ENCODE measurements at places on chromosomes 5 and 9.

GRCh38 chr9:5630081-5630507 is 1.2 kb downstream of the RIC1 start:
- no peak for DNase-seq

- no peak for DNase-seq
These were observed 226.5 kb downstream of the FANCC start for GRCh38 chr9:95090871-95091577.

DNA sequence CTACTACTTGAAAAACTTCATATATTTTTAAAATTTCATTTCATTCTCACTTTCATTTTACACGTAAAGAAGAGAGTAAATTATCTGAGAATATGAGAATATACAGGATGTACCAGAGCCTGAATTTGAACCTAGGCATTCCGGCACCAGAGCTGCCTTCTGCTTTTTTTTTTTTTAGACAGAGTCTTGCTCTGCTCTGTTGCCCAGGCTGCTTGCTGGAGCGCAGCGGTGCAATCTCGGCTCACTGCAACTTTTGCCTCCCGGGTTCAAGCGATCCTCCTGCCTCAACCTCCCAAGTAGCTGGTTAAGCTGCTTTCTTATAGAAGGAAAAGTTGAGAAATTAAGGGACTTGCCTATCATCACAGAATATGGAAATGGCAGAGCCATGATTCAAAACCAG is 540.1 kb downstream of the EBF1 start:
- DNase-seq = no peak

DNA sequence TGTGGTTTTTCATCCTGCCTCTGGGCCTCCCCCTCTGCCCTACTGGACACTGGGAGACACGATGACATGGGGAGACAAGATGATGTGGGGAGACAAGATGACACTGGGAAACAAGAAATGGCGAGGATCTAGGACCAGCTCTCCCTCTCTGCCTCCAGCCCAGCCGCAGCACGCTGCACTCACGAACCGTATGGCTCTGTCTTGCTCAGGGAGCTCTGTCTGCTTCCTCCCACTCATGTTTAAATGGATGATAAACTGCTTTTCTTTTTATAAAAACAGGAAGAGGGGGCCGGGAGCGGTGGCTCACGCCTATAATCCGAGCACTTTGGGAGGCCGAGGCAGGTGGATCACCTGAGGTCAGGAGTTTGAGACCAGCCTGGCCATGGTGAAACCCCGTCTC is 73.7 kb downstream of the SPATA31D1 start:
- DNase-seq = no peak

GRCh38 chr5:14399054-14399692 is 182.4 kb upstream of the OTULINL start:
- no peak for DNase-seq

- no peak for DNase-seq
These were observed 78.0 kb downstream of the CFAP77 start for GRCh38 chr9:132487980-132488535.

DNA sequence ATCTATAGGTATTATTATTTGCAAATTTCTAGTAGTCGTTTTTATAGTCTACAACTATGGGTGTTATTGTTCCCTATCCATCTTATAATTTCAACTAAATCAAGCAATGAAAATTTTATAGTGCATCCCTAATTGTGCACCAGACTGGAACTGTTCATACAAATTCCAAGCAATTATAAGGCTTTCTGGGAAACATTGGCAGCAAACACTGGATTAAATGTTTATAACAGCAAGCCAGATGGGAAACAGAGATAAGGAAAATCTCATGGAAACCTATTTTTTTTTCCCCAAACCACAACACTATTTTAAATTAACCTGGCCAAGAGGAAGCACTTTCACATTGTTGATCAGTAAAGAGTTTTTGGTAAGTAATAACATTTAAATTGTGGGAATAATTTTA is 524.3 kb downstream of the RASEF start:
- DNase-seq = no peak

DNA sequence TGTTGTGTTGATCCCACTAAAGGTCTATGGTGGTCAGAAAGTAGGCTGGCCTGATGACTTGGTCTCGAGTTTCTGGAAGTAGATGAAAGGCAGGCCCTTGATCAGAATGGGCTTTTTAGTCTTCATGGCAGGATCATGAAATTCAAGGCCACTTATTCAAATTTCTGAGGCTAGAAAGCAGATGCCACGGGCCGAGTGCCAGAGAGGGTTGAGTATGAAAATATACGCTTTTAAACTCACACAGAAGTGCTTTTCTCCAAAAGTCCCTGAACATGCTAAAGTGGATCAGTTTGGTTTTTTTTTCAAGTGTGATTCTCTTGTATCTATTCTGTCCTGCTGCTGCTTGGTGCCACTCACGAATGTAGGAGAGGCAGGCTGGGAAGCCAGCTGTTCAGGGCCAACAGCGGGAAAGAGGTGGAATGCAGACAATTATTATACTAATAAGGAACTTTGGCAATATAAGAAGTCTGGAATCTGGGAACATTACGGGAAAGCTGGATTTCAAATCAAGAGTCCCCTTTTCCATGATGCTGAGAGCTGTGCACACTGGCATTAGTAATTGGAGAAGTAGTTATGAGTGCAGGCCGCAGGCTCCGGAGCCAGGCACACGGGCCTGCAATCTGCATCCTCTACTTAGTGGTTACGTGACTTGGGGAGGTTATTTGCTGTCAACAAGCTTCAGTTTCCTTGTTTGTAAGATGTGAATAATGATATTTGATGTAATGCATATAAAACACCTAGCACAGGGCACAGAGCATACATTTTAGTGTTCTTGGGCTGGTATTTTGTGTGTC is 95.8 kb downstream of the LMNB1 start:
- DNase-seq = no peak

- no peak for DNase-seq
These were observed 2.7 kb downstream of the IL31RA start for GRCh38 chr5:55853818-55854217.

DNA sequence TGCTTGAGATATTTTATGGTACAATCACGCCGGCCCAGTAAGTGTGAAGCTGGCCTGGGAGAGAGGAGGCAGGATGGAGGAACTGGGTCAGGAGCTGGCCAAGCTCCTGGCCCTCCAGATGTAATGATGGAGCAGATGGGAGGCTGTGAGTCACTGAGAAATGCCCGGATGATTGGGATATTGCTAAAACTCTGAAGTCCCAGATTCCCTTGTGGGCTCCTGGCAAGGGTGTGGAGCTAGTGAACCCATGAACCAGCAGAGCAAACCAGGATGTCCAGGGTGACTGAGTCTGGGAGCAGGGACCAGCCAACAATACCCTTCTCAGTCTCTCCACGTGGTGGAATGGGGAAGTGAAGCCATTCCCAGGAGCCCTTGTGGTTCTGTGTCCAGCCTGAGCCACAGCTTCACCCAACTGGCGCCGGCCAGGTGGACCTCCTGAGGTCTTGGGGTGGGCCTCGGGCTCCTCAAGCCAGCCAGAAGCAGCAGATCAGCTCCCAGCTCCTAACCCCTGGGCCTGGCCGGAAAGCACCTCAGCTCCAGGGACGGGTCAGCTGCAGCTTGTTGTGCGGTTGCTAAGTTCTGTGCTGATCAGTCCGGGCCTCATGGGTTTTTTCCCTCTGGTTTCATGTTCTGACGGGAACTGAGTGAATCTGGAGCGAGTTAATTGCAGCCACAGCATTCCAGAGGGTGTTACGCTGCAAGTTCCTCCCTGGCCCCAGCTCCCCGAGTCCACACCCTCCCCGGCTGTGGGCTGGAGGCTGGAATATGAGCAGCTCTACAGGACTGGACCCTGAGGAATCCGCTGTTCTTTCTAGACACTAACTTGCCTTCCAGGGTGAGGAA is 37.6 kb downstream of the DUSP1 start:
- DNase-seq = no peak

- no peak for DNase-seq
These were observed 70.5 kb downstream of the MLLT3 start for GRCh38 chr9:20551835-20552234.

GRCh38 chr9:3846573-3846972 is 320.8 kb upstream of the RFX3 start:
- DNase-seq = no peak

DNA sequence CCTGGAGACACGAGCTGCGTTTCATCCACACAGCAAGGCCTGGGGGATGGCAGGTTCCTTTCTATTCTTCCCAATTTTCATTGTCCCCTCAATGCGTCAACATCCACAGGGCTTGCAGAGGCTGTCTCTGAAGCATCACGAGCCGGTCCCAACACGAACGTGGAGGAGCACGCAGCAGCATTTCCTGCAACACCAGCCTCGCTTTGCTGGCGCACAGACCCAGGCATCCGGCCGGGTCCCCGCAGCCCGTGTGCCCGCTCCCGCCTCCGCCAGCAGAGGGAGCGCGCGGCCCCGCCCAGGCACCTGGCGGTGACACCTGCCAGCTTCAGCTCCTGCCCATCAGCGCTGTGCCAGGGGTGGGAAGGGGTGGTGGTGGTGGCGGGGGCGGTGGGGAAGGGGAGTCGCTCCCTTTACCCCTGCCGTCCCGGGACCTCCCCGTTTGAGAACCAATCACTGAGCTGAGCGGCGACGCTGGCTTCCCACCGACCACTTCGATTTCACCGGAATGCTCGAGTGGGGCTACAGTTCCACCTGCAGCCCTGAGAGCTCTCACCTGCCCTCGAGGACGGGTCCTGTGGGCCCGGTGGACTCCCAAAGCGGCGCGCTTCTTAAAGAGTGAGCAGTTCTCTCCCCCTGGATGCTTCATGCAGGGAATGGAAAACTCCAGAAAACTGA is 464.5 kb downstream of the ICE1 start:
- no peak for DNase-seq

DNA sequence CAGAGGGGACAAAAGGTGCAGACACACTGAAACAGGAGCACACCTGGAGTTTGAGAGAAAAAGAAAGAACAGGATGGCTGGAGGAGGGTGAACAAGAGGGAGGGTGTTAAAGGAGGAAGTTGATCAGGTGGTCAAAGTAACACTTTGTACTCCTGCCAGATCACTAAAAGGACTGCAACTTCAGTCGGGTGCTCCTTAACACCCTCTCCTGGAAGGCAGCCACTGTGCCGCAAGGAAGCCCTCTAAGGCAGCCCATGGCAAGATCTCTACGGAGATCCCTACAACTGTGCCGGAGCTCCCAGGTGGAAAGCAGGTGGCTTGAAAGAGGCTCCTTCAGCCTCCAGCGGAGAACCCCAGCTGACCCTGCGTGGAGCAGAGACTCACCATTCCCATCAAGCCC is 124.4 kb upstream of the MSX2 start:
- no peak for DNase-seq

DNA sequence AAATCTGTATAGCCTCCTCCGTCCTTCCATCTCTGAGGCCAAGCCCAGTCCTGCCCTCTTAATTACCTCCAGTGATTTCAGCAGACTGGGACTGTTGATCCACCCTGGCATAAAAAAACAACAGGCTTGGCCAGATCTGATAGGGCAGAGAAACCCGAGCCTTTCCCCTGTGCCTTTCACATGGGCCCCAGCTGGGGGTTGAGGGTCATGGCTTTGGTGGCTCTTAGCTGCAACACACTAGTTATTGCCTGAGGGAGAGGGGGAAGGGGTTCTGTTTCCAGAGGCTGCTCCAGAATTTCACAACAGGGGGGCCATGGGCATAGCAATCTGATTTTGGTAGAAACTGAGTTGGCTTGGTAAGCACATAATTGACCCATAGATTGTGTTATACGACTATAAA is 21.2 kb upstream of the PANK3 start:
- no peak for DNase-seq

GRCh38 chr9:93860694-93861658 is 94.2 kb downstream of the BARX1 start:
- no peak for DNase-seq

DNA sequence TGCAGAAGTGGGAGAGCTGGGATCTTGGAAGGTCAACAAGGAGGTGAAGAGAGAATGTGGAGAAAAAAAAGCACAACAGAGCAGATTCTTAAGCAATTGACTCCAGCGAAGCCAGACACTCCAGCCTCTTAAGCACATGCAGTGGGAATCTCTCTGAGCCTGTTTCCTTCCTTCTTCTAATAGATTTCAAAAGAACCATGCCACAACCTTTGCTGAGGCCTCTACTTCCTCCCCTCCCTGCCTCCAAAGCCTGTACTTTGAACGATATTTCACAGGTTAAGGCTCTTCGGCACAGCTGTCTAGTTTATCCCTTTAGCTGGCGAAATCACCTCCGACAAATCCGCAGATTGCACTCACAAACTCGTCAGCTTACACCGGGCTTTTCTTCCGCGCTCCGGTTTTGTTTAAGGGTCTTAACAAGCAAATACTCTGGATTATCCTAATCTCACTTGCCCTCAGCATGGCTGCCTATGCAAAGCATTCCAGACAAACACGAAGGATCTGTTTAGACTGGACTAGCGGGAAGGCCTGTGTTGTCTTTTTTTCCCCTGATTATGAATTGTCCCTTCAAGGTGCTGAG is 211.6 kb upstream of the PANK3 start:
- no peak for DNase-seq

DNA sequence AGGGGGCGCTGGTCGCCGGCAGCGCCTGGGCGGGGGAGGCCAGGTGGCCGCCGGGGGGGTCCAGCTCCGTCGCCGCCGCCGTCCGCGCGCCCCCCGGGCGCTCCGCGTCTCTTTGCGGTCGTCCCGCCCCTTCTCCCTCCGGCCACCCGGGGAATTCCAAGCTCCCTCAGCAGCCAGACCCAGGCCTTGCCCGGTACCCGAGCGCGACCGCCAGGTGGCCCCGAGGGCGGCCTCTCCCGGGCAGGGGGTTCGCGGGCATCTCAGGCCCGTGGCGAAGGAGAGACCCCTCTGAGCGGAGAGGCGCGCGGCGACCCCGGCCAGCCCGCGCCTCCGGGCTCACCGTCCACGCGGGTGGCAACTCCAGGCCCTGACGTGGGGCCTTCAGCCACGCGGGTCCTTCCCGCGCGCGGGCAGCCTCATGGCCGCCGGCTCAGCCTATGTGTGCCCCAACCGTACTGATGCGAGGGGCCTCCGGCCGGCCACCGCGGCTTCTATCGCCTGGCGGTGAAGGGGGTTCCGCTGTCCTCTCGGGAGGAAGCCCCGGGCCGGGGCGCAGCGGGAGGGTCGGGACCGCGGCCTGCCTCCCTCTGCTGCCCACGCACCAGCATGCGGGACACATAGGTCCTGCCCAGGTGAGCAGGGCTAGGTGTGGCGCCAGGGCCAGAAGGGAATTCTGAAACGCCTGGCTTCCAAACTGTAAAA is 529 bp upstream of the NRARP start:
- DNase-seq = no peak

DNA sequence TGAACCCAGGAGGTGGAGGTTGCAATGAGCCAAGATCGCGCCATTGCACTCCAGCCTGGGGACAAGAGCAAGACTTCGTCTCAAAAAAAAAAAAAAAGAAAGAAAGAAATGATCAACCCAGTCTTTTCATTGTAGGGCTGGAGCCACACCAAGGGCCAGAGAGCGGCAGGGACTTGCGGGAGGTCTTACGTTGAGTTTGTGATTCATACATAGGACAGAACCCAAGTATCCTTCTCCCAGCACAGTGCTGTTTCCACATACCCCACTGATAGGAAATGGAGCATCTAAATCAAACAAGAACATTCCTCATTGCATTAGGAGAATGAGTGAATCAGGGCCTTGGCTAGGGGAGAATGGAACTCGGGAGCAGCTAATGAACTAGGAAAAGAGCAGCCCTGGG is 3.5 kb upstream of the TNIP1 start:
- DNase-seq = no peak

- no peak for DNase-seq
These were observed 29.0 kb downstream of the TXNDC8 start for GRCh38 chr9:110308633-110309038.

GRCh38 chr9:135184181-135185053 is 96.9 kb downstream of the OLFM1 start:
- no peak for DNase-seq

Data from activated effector memory CD4-positive, alpha-beta T cell treated with Interleukin-2 at 50 U/mL for 16 hours (primary cell).